ENCODE measurements at places on chromosomes 13 and 19.

GRCh38 chr19:23394511-23394910 lies 760 bp downstream of the ZNF91 start:
- no peak for DNase-seq

DNA sequence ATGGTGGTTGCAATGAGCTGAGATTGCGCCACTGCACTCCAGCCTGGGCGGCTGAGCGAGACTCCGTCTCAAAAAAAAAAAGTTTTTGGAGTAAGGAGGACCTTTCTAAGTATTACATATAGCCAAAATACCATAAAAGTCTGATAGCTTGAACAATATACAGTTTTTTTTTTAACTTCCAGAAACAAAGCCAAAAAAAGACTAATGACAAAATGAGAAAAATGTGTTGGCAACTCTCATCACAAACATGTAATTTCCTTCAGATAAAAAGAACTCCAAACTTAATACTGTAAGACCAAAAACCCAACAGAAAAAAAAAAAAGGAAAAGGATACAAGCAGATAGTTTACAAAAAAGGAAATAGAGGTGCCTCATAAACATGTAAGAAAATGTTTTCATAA lies 68.2 kb upstream of the MED4 start:
- no peak for DNase-seq

DNA sequence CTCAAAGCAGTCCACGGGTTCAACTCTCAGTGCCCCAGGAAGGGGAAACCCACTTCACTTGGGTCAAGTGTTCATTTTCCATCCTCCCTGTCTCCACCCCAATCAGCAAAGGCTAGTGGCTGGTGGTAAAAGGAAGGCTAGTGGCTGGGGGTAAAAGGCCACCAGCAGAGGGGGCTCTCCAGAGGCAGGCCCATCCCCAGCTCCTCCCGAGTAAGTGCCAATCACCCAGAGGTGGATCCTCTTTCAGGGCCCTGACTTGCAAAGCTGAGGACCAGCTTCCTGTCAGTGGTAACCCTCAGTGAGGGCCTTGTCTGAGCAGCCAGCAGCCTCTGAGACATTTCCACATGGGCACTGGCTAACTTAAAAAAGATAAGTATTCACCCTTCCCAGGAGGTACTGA lies 22.0 kb upstream of the TPT1 start:
- no peak for DNase-seq

- DNase-seq = no peak
Measured at GRCh38 chr13:36146511-36147269, 15.5 kb upstream of the DCLK1 start.

- DNase-seq = no peak
Measured at GRCh38 chr13:40187841-40188591, 478.4 kb downstream of the FOXO1 start.

- DNase-seq = no peak
Measured at GRCh38 chr19:38394488-38394887, 6.0 kb downstream of the SPRED3 start.

GRCh38 chr19:37987356-37988332 lies 80.6 kb downstream of the SIPA1L3 start:
- no peak for DNase-seq

DNA sequence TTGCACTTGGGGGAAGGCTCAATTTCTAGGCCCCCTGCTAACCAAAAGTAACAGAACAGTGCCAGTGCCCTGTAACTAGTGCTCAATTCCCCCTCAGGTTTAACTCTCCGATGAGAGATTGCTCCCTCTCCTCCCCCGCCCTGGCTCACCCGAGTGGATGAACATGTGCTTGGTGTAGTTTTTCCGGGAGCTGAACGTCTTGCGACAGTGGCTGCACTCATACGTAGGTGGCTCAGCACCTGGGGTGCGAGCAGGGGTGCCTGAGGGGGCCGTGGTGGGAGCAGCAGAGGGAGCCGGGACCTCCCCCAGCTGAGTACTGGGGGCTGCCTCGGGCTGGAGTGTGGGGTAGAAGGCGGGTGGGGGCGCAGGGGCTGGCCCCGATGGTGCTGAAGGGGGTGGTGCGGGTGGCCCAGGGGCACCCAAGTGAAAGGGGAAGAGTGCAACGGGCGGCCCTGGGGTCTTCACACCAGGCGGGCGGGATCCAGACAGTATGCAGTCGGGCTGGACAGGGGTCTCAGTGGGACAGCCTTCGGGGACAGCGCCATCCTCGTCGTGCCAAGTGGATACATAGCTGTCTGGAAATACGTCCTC lies 3.3 kb downstream of the ZBTB45 start:
- DNase-seq = no peak

- no peak for DNase-seq
Measured at GRCh38 chr19:41223431-41224234, 4.6 kb downstream of the AXL start.

DNA sequence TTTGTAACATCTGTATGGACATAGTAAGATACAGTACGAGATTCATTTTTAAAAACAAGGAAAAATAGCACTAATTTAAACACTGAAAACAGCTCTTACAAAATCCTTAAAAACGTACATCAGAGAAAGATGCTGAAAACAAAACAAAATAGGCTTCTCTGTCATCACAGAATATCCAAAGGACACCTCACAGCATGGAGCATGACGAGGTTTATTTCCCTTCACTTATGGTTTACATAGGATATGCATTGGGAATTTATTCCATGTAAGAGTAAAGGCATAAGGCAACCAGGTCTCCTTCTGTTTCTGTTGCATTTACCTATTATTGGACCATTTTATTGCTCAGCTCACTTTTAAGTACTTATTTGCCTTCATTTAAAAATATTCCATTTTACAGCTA lies 3.0 kb downstream of the KCTD12 start:
- no peak for DNase-seq

DNA sequence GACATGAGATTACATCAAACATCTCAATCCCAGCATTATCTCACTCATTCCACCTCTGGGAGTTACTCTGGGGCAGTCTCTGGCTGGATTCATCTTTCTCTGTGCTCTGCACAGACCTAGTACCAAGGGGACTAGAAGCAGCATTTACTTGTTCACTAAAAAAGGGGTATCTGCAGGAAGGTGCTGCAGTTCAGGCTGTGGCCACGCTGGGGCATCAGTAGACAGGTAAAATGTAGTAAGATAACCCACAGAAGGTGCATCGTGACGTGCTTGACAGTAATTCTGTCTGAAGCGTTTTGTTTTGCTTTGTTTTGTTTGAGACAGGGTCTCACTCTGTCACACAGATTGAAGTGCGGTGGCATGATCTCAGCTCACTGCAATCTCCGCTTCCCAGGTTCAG lies 29.3 kb downstream of the ZNF564 start:
- no peak for DNase-seq

GRCh38 chr13:76723551-76724232 lies 162.5 kb downstream of the KCTD12 start:
- no peak for DNase-seq

GRCh38 chr13:74166261-74167004 lies 32.2 kb upstream of the KLF12 start:
- no peak for DNase-seq

- DNase-seq = no peak
Measured at GRCh38 chr19:18875726-18876125, 20.2 kb downstream of the CERS1 start.

DNA sequence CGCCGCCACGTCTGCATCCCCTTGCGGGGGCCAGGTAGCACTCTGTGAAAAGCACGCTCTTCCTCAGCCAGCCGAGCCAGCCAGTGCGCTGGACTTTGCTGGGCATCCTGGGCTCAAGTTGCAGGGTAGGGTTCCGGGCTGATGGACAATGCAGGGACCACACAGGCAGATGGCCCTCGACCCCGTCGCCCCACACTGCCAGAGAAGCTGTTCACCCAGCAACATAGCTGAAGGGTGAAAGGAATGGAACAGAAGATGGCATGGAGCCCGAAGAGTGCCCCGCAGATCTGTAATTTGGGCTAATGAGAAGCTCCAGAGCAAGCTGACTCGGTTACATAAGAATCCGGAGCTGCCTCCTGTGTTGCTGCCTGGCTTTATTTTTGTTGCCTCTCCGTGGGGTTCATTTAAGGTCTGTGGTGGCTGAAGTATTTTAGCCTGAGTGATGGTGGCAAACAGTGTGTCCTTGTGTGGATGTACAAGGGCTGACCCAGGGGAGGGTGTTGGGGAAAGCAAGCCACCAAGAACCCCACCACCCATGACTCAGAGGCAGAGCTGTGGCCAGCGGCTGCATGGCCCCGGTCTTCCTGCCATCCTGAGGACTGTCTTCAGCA lies 105.8 kb downstream of the SOX1 start:
- DNase-seq = no peak

DNA sequence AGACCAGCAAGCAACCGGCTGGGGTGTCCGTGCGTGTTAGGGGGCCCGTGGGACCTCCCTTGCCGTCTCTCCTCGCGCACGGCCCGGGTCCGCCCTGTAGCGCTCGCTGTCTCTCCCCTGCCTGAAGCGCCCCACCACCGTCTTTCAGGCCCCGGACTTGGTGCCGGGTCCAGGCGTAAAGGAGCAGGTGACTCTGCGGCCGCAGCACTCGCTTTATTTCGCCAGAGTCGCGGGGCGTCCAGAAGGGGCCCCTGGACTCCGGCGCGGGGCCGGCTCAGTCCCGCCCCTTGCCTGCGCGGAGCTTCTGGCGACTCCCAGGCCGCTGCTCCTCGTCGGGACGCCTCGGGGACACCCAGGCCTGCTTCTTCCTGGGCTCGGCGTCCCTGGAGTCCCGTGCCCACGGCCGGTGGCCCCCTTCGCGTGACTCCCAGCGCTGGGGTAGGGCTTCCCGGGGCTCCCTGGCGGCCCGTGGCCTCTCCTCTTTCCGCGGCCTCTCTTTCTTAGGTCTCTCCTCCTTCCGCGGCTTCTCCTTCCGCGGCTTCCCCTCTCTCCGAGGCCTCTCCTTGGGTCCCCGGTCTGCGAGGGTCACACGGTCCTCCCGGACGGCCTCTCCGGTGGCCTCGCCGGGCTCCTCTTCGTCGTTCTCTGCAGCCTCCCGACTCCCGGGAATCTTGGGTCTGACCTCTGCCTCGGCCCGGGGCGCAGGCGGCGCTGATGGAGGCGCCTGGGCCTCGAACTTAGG lies 3.1 kb downstream of the AMH start:
- no peak for DNase-seq

- no peak for DNase-seq
Measured at GRCh38 chr19:18097993-18098890, 664 bp downstream of the MAST3 start.

- DNase-seq = no peak
Measured at GRCh38 chr19:54612428-54612827, 17.9 kb upstream of the LILRB1 start.

GRCh38 chr13:33213024-33213768 lies 72.4 kb downstream of the STARD13 start:
- DNase-seq = no peak

- DNase-seq = no peak
Measured at GRCh38 chr19:52138983-52139251, 821 bp downstream of the ZNF616 start.

- no peak for DNase-seq
Measured at GRCh38 chr13:47932950-47933923, 67.8 kb downstream of the SUCLA2 start.

GRCh38 chr13:64551755-64552154 lies 2678.4 kb downstream of the PCDH9 start:
- DNase-seq = peak; percentile 29

GRCh38 chr13:73000027-73000674 lies 58.7 kb upstream of the KLF5 start:
- no peak for DNase-seq

DNA sequence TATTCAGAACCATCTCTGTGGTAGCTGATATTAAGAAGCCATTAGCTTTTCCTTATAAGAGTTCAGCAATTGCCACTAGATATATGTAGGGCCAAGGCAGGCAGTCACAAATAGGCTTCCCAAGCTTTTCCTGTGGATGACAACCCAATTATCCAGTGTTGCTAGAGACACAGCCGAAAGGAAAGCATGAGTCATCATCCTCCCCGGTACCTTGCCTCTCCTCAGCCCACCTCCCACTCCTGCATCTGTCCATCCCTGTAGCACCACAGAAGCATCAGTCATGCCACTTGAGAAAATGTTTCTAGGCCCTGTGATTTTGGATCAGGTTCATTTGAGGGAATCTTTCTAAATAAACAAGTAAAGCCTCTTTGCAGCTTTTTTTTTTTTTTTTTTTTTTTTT lies 204.3 kb downstream of the DNAJC15 start:
- DNase-seq = peak; percentile 32

- DNase-seq = peak; percentile 19
Measured at GRCh38 chr13:98445340-98446233, 131.3 kb downstream of the STK24 start.

GRCh38 chr19:19155495-19156219 lies 14.4 kb downstream of the MEF2B start:
- DNase-seq = no peak

- DNase-seq = no peak
Measured at GRCh38 chr13:35886332-35887114, 244.7 kb downstream of the DCLK1 start.

GRCh38 chr13:64845110-64845509 lies 2385.0 kb downstream of the PCDH9 start:
- no peak for DNase-seq

- no peak for DNase-seq
Measured at GRCh38 chr19:23439623-23440022, 44.4 kb upstream of the ZNF91 start.

DNA sequence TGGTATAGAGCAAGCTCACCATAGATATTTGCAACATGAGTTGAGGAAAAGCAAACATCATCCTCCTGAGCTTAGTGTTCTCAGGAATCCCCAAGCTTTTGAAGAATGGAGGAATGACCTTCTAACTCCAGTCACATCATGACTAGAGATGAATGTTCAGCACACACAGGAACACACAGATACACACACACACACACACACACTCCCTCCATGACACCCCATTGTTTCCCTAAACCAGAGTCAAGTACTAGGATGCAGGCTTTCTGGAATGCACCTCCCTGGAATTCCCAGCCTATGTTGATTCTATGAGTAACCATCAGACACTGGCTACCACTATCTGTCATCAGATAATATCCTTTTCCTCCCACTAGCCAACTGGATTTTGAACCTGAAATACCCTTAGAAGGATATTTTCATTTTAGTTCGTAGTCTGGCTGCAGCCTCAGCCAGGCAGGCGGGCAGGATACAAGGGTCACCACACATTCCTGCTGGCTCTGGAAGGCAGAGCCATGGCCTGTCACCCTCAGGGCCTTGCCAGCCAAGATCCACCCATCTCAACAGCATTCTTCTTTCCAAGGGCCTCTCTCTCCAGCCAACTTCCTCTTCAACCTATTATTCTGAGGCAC lies 162.4 kb downstream of the FOXO1 start:
- DNase-seq = peak; percentile 64

GRCh38 chr19:42051166-42052115 lies 18.6 kb downstream of the GRIK5 start:
- DNase-seq = no peak

GRCh38 chr13:29958476-29958875 lies 108.1 kb upstream of the UBL3 start:
- no peak for DNase-seq
